Erythroblast (primary cell): ENCODE measurements at places on chromosomes 12 and 14.
A peak's percentile ranks its signal among the peaks of the same experiment; 100 is the strongest.

GRCh38 chr12:79614730-79615129 is 76.0 kb downstream of the PAWR start:
- no peak for DNase-seq

DNA sequence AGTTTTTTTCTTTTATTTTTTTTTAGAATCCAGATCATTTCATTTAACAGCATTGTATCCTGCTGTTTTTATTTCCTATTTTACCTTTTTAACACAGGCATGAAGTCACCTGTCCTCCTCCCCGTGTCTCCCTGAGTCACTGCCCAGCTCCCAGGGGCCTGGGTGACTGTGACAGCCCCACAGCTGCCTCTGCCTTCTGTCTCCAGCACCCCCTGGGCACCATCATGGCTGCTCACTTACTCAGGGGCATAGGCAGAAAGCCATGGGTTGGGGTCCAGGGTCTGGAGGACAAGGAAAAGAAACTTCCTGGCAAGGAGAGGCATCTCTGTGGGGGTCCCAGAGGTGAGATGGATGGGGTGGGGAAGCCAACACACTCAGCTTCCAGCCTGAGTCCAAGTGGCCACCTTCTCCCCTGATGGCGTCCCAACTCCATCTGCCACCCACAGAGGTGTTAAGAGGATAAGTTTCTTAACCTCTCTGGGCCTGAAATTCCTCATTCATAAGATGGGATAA is 25.3 kb downstream of the TMEM63C start:
- DNase-seq = no peak

GRCh38 chr12:120039711-120040110 is 50.7 kb downstream of the BICDL1 start:
- no peak for DNase-seq

DNA sequence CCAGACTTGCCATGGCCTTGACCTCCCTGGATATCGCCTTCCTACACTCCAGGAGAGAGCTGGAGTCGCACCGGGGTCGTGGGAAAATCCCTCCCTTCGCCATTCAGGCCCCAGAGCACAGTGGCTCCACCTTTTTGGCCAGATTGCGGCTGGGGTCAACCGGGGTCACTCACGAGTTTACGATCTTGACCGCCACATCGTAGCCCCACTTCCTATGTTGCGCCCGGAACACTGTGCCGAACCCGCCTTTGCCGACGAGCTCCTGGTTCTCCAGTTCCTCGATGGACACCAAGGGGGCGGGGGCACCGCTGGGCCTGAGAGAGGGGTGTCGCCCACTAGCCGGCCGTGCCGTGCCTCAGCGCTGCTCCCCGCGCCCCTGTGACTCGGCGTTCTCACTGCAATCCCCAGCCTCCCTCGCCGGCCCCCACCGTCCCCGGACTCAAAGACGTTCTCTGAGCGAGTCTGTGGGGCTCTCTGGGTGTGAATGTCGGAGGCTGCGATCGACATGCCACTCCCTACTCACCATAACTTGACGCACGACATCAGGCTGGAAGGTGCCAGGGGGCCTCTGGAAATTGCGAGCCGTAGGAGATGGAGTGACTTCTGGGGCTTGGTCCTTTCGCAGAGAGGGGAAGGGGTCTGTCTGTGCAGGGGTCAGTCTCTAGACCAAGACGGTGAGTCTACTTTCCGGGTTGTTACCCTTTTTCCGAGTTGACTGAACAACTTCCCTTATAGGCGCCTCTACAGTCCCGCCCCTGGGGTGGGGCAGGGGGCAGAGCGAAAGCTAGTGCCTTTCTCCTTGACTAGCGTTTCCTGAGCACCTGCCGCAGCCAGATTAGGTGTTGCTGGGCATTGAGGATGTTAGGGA is at the start of gene RIPK3:
TSS of gene RIPK3 (minus strand) at position 708 of the 868 bp plus-strand sequence. CDS start at position 543, 165 bp downstream.
- DNase-seq = peak; percentile 43
